ENCODE measurements at places on chromosomes 11 and 22. TPM values are rescaled to one million over a fixed set of nuclear protein-coding genes. Genes with fewer than 3 reads are reported as not detected.

EMID1 gene
- total RNA-seq = not detected

MUC6 gene
- total RNA-seq = not detected

MLC1 gene
- 0.39 TPM for total RNA-seq

BTG4 gene
- total RNA-seq = not detected
